CD4-positive, alpha-beta T cell treated with Interleukin-2 at 100 ng/mL for 4 hours (primary cell): ENCODE measurements at places on chromosomes 2 and 18.

GRCh38 chr2:225030893-225031292 is 11.4 kb downstream of the DOCK10 start:
- no peak for DNase-seq

DNA sequence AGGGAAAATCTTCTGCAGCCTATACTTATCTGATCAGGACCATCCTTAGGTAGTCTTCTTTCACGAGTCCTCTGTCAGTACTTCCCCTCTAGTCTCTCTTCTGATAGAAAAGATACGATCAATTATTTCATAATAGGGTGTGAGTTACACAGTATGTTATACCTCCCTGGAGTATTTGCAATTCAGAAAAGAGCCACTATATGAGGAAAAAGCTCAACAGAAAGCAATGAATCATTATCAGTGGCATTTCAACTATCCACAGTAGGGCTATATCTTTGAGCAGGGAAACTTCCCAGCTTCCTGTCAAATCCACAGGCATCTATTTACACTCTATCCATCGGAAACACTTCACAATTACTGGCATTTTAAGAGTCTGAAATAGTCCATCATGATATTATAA is 105.3 kb upstream of the ACVR2A start:
- no peak for DNase-seq

DNA sequence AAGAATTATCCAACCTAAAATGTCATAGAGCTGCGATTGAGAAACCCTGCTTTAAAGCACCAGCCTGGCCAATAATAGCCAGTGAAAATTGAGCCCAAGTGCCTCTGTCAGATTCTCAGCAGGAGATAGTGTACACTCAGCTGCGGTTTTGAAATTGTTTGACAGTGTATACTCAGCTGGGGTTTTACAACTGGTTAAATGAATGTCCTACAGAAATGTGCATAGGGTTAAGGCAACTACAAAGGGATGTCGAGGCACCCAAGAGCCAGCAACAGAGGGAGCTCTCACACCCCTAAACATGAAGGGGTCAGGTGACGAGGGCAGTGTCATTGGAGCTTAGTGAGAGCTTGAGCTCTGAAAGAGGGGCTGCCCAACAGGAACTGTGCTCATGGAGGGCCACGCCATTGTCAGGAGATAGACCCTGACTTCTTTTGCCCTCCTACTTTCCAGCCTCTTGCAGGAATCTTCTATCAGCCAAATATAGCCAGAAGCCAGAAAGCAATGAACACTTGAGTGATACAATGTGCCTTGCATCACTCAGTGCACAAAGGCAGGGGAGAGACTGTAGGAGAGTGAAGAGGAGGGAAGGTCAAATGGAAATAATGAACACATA is 15.1 kb downstream of the ACTG2 start:
- DNase-seq = peak; percentile 64

GRCh38 chr2:237752761-237753165 is 45.8 kb upstream of the RBM44 start:
- peak; percentile 39 for DNase-seq

DNA sequence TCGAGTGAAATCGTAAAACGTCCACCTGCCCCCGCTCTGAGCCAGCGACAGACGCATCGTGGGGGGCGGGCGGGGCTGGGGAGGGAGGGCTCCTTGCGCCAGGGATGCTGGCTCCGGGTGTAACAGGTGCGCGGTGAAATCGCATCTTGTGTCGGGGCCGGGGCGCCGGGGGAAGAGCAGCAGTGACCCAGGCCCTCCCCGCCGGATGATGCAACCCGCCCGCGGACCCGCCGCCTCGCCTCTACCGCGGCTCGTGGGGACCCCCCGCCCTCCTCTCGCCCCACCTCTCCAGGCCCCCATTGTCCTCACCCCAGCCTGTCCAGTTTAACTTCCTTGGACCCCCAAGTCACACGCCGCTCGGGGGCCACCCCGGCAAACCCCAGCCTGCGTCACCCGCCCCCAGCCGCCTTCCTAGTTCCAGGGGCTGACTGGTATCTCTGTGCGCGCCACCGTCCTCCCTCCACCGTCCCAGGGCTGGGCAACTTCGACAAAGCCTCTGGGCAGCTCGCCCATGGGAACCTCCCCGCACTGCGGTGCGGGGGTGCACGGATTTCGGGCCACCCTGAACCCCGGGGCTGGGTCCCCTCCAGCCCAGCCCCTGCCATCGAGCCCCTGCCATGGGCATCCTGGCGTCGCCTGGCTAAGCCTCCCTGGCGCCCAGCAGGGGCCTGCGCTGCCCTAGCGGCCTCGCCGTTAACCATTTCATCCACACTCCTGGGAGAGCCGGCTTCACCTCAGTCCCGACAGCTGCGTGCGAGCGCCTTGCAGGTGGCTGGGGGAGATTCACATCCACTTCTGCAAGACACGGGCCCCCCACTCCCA is 799 bp upstream of the KIF1A start:
- DNase-seq = no peak

DNA sequence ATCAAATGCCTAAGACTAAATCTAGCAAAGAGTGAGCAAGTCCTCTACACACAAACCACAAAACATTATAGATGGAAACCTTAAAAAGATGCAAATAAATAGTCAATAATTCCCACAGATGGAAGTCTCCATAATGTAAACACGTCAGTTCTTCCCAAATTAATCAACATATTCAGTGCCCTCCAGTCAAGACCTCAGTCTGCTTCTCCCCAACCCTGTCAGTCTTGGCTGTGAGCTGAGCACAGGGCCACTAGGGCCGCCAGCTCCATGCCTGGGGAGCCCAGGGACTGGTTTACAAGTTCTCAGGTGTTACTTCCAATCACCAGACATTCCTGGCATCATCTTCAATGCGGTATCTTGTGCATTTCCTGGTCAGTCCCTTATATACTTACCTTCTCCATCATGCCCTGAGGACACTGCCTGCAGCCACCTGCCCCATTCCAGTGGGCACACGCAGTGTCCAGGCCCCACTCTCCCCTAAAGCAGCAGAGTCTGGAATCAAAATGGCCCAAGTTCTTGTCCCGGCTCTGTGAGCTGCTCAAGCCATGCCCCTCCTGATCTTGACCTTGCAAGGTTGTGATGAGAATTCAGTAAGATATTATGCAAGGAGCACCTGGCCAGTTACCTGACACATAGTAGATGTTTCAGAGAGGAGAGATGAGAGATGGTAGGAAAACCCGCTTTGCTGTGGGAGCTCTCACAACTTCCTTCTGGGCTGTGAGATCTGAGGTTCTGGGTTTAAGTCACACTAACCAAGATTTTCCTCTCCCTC is 207.9 kb upstream of the RAB6C start:
- DNase-seq = no peak
